Muscle of back (tissue), 13 donors: ENCODE measurements at places on chromosomes 5 and 9.

- DNase-seq, result no peak
These were observed 114.1 kb downstream of the MPDZ start for GRCh38 chr9:13165236-13165945.

DNA sequence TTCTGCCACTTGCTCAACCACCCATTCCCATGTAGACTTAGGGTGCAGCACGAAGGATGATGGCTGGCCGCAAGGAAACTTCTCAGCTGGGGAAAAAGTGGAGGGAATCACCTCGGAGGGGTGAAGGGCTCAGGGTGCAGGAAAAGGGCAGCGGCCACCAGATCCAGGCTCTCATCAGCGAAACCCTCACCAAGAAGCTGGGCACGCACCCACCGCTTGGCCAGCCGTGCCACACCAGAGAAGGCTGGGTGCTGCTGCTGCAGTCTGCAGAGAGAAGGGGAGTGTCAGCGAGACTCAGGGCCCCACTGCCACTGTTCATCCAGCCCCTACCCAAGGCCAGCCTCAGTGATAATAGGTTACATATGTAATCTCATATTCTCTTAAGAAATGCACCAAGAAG is 8.6 kb downstream of the NOL6 start:
- no peak for DNase-seq

- no peak for DNase-seq
These were observed 164.8 kb upstream of the OTULINL start for GRCh38 chr5:14416621-14417275.

- no peak for DNase-seq
These were observed 37.9 kb downstream of the MED27 start for GRCh38 chr9:132041798-132042197.

GRCh38 chr5:164578911-164579310 is 1073.5 kb downstream of the MAT2B start:
- no peak for DNase-seq
